ENCODE measurements at places on chromosomes 7 and 10. TPM values are rescaled to one million over a fixed set of nuclear protein-coding genes. Genes with fewer than 3 reads are reported as not detected.

DNA sequence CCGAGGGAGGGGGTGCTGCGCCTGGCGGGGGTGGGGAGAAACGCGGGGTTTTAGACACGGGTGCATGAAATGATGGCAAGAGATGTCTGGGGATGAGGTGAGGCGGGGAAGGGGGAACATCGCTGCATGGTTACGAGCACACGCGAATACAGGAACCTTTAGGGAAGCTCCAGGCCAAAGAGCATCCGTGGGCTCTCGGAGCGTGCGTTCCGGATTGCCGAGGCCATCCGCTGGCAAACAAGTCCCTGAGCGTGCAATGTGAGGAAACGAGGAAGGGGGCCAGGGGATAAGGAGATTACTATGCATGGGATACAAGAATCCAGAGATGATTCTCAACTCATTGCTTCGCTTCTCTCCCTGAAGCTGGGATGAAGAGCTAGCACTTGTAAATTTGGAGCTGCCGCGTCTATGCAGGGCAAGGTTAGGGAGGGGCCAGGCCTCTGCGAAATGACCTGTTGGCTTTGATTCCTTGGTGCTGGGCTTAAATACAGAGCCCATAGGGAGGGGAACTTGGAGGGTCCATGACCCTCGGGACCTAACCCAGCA lies 520 bp upstream of the WNT2 start:
- no peak for DNase-seq

PTPRZ1 gene
- 9.8 TPM for total RNA-seq

DNA sequence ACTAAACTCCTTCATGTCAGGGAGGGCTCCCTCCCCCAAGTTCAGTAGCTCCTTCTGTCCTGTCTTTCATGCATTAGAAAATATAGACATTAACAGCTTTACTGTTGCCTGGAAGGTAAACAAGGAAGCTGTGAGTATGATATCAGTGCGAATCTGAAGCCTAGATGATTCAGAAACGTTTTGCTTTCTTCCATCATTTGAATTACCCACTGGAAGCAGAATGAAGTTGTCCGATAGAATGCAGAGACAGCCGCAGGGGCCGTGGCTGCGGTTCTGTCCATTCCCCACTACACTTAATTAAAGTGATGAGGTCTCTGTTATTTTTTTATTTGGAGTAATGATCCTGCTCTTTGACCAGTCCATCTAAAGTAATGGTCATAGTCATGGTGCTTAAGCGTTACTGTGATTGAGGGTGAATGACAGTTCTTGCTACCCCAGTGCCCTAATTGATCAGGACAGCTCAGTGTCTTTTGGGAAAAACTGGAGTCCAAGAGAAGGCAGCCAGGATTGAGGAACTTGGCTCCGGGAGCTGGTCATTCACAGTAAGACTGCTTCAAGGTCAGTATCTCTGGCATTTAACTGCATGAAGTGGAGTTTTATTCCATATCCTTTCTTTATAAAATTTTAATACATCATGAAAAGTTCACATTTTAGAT lies 69.9 kb downstream of the PTPRE start:
- no peak for DNase-seq

GRCh38 chr7:105448181-105448580 lies 59.5 kb upstream of the SRPK2 start:
- no peak for DNase-seq

PLEKHS1 gene
- not detected for total RNA-seq

FKBP6 gene
- total RNA-seq, result not detected

DNA sequence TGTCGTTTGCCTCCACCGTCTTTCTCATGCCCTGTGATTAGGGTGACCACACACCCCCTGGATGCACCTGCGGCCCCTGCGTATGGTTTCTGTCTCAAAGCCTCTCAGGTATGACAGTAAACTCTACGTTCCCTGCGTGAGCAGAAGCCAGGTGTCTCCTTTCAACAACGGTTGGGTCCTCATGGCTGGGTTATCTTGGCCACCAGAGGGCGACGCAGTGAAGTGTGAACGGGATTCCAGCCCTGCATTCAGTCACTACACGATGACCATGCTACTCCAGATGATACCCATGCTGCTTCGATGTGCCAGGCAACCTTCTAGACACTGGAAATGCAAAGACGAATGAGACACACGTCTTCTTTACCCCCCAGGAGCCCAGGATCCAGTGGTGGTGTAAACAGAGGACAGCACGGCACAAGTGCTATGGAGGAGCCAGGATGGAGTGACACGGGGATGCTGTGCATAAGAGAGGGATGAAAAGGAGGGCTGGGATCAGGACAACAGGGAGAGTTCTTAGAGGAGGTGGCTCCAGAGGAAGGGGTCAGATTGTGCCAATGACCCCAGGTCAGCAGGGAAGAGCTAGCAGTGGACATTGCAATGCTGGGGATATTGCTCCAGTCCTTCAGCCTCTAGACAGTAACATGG lies 228.1 kb upstream of the PFKP start:
- DNase-seq, result peak; percentile 64

GRCh38 chr10:6098156-6098555 lies 9.3 kb downstream of the RBM17 start:
- no peak for DNase-seq

Data from MCF 10A (cell line).